GM04503 (cell line): ENCODE measurements at places on chromosomes 12 and 14.

DNA sequence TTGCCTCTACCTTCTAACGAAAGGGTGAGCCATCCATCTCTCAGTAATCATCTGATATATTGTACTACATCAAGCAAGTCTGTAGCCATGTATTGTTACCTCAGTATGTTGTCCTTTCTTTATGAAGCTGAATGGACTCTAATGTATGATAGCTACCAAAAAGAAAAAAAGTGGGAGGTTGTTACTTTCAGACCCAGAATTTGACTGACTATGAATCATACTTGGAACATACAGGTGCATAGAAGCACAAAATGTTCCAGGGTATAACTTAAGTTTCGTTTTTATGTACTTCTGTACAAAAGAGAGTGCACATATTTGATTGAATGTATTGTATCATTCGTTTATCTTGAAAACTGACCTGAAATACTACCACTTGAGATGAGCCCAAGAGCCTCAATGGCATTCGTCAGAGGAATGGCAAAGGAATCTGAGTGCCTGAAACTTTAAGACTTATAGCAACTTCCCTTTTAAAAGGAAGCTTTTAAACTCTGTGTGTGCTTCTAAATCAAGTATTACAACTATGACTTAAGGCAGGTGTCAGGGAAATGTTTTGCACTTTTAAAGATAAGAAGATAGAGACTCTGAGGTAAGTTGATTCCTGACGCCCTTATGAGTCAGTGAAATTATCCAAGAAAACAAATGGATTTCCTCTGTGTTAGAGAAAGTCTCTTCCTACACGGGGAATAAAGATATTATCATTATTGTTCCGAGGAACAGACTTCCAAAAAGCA is 951.5 kb downstream of the GALC start:
- DNase-seq, result no peak

- DNase-seq, result no peak
Observed at GRCh38 chr12:68422956-68423574, 90.9 kb upstream of the MDM1 start.

DNA sequence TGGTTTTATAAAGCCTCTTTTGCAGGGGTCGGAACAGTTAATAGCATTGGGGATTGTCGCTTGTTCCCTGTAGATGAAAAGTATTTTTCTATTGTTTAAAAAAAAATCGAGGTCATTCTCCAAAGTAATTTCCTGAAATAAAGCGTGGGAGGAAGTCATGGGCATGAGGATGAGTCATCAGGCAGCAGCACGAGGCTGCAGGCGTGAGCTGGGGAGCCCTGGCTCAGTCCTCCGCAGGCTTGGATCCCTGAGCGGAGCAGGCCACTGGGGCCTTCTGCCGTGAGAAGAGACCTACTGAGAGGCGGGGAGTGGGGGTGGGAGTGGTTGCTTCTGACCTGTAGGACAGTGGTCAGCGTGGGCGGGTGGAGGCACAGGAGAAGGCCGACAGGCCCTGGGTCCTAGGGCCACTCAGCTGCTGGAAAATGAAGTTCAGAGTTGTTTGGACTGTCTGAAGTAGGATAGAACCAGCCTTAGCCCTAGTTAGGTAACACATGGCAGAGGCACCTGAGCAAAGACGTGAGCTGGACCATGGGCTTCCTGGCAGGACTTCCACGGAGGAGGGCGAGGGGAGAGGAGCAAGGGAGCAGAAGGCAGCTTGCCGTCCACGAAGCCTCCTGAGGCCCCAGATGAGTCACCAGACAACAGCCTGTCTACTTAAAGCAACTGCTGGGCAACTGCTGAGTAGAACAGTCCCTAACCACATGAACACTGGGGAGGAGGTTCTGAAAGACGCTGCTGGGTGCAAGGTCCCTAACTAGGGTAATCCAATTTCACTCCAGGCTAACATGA is 21.1 kb upstream of the LGALS3 start:
- peak; percentile 90 for DNase-seq

GRCh38 chr14:81797315-81797714 is 263.7 kb upstream of the SEL1L start:
- DNase-seq, result no peak

GRCh38 chr14:100567877-100568163 is 19.4 kb downstream of the BEGAIN start:
- no peak for DNase-seq

GRCh38 chr14:55715889-55716288 is 135.9 kb downstream of the KTN1 start:
- DNase-seq, result peak; percentile 94

GRCh38 chr14:34356264-34356654 is 105.8 kb downstream of the SPTSSA start:
- DNase-seq, result no peak

GRCh38 chr12:57610554-57611107 is 604 bp upstream of the ARHGEF25 start:
- no peak for DNase-seq

DNA sequence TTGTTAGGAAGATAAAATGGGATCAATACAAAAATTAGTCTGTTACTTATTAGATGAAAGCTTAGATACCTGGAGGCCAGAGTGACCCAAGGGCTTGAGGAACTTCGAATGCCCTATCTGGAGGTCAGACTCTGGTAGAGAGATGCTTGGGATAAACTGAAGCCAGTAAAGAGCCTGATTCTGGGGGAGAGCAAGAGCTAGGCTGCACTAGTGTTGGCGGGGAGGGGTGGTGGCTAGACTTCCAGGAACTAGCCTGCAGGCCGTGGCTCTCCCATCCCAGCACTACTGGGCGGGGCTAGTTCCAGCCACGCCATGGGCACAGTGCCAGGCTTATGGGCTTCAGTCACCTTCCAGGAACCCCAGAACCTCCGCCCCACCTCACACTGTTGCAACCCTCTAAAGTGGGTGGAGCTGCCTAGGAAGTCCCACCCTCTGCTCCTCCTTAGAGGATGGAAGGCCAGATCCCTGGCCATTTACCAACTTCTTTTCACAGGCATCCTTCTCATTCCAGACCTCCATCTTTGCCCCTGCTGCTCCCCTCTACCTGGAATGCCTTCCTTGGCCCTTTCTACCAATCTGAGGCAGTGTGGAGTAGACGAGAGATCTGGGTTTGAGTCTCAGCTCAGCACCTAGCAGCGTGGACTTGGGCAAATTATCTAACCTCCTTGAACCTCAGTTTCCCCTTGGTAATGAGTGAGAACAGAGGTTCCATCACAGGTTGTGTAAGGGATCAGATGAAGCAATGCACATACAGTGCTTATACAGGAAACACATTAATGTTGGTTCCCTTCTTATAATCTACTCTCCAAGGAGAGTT is 6.3 kb upstream of the NFE2 start:
- DNase-seq, result no peak

GRCh38 chr14:103916636-103917262 is 11.5 kb upstream of the TDRD9 start:
- no peak for DNase-seq

GRCh38 chr14:24195186-24196070 is at the start of gene TM9SF1:
Gene TM9SF1, minus strand, starts transcription at chr14:24195441. Its CDS starts 422 bp downstream, at chr14:24195019.
- peak; percentile 37 for DNase-seq

- no peak for DNase-seq
Observed at GRCh38 chr14:98297567-98297966, 974.4 kb downstream of the BCL11B start.
